ENCODE measurements at places on chromosomes 12 and 14.

DNA sequence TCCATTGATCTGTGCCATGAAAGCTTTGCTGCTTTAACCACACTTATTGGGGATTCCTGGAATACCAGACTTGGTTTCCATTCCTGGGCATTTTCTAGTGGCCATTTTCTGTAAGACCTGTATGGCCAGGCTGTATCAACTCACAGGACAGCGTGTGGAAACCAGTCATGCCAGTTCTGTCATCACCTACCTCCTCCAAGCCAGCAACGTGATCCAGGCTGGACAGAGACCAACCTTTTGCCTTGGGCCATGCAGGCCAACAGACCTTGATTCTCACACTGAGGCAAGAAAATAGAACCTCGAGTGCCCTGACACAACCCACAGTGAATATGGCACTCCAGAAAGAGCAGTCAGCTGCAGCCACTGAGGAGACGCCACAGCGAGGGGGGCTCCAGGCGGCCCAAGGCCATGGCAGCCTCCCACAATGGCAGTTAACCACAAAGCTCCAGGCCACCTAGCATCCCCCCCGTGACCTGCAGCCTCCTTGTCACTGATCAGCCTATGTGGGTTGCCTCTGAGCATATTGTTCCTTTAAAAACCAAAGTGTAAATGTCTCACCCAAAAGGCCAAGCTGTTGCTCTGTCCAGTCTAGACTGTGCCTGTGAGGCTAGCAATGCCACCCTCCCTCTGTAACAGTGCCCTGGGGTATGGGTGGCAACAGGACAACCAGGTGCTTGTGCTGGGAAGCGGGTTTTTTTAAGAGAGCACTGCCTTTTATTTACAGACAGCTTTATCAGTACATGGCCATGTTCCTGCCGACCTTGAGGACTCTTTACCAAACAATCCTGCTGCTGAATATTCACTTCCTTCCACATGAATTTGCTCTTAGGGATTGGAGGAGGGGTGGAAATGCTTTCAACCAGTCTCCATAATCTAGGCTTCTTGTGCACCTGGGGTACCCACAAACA is 168.7 kb upstream of the HIF1A start:
- no peak for DNase-seq

DNA sequence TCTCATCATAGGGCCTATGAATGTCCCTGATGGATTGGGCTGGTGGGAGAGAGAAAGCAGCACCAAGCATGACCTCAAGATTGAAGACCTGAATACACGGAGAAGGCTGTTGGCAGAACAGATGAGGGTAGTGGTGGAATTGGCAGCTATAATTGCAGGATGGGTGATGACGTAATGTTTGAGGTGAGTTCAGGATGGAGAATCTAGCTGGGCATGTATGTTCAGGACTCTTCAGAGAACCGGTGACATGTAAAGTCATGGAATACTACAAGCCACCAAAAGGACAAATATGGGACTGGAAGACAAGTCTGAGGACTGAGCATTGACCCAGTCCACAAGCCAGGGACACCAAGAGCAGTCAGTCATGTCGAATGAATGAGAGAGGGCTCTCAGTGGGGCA is 999.8 kb upstream of the TMEM132C start:
- no peak for DNase-seq

- DNase-seq: no peak
These were observed 136.4 kb downstream of the ZFP36L1 start for GRCh38 chr14:68656452-68656851.

DNA sequence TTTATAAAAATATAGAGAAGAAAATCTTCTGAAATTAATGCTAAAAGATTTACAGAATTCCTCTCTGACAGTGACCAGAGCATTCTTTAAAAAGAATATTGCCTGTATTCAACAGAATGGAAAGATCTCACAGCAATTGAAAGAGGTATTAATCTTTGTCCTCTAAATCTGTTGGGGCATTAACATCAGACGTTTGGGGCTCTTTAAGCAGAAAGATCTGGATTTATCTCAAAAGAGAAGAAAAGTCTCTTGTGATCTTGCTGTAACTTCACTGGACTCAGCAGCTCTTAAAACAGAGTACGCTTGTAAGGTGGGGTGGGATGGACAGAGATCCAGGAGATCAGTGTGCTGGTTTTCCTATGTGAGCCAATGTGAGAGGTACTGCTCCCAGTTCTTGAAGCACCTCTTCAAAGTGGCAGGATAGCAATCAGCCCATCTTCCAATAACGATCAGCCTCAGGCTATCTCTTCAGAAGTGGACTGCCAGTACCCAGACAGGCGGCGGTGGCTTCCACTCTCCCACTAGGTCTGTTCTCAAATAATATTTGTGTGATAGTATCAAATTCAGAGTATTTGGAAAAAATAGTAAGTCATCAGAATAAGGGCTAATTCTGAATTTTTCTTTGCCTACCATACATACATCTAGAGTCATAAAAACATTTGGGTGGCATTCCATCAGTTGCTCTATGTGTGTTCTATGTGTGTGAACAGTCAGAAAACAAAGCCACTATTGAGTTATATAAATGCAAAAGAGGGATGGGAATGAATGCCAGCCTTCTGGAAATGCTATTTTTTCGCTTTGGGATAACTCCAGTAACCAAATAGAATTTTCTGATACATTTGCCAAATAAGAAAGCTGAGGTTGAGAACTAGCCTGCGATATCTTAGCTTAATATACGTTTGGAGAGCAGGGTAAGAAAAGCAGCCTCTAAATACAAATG is 237.4 kb upstream of the RGS6 start:
- DNase-seq: no peak

DNA sequence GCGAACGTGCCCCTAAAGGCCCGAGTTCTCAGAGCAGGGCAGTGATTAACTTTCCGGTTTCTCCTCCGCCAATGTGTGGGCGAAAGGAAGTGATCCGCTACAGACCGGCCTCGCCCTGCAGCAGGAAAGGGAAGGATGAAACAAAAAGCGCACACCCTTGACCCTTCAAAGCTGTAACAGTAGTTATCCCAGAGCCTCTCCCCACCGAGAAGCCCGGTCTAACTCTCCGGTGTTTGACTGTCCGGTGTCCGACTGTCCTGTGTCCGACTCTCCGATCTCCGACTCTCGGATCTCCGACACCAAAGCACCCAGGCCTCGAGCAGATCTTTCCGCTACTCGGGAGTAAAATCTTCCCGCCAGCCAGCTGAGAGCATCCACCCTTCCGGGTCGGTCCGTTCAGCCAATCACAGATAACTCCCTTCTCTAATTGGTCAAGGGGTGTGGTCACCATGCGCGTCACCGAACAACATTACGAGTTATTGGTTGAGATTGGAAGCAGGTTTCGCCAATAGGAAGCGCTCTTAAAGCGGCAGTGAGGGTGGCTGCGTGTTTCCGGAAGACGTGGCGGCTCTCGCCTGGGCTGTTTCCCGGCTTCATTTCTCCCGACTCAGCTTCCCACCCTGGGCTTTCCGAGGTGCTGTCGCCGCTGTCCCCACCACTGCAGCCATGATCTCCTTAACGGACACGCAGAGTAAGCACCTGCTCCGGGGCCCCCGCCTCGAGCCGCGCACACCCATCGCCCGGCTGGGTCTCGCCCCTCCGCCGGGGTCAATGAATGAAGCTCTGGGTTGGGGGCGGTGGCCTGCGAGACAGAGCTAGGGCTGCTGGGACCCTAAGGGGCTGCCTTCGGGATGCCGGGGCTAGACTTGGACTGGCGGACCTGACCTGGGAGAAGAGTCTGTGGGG is at the start of the genes GOLT1B and RECQL:
Gene GOLT1B (plus strand): TSS at position 532 of the 906 bp plus-strand sequence. CDS start 135 bp downstream, at position 667.
Gene RECQL (minus strand): TSS at position 378 of the 906 bp plus-strand sequence. CDS start 2,065 bp downstream, outside the sequence.
- peak; percentile 86 for DNase-seq

All from COR-L47 (cell line).